Body of pancreas (tissue), 4 donors: ENCODE measurements at places on chromosomes 12 and 14. TPM values are rescaled to one million over a fixed set of nuclear protein-coding genes. Genes with fewer than 3 reads are reported as not detected.

The CISTR gene
- total RNA-seq: not detected

The PARP2 gene
- 5.6 TPM for total RNA-seq

DNA sequence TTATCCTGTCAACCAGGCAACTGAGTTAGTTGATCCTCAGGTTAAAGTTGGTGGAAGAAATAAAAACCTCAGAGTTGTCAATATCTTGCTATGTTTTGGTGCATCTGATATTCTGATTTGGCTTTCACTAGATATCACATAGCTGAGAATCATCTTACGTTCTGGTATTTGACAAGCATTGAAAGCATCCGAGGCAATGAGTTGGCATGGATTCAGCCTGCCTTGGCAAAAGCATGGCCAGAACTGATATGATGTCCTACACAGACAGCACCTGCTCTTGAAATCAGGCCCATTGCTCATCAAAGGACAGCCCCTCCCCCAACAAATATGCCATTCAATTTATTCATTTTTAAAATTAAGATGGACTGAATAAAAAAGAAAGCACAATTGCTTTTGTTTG, 320.7 kb upstream of the ATP2B1 start:
- no peak for DNase-seq

GRCh38 chr12:6827437-6827911, 733 bp upstream of the P3H3 start:
- peak; percentile 84 for DNase-seq

- DNase-seq: no peak
Measured at GRCh38 chr14:85701763-85702162, 171.8 kb downstream of the FLRT2 start.

DNA sequence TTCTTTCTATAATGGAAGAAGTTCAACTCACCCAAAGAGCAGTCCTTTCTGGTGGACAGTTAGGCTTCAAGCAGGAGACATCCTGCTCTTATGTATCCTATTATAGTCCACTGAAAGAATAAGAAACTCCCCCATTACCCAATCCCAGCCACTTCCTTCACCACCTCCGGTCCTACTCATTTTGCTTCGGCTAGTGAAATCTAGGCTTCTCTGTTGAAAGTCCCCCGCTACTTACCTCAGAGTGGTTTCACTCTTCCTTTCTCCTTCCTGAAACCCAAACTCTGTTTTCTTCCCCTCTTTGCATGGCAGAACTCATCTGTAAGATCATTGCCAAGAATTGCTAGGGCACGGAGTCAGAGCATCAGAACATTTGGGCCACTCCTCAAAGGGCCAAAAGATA, at the start of gene GPR84:
GPR84 (minus strand) TSS at position 74 of the 400 bp plus-strand sequence. CDS start 635 bp downstream, outside the sequence.
- no peak for DNase-seq

The AQP6 gene
- total RNA-seq: not detected
